ENCODE measurements at places on chromosomes 3 and 15.

GRCh38 chr3:85591451-85591850 lies 632.7 kb downstream of the CADM2 start:
- DNase-seq, result no peak

DNA sequence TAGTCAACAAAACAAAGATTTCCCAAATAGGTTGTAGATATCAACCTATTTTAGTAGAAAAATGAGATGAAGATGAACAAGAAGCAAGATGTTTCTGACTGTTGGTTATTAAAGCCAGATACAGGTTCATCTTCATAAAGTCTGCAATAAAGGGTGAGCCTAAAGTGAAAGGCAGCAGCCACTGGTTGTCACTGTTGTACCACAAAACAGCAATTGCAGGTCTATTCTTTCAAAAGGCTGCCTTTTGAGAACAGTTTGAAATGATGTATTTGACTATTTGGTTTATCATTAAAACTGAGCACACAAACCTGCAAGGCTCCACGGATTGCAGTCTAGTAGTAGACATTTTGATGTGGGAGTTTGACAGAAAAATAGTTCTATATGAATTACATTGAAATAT lies 543.4 kb downstream of the GBE1 start:
- no peak for DNase-seq

DNA sequence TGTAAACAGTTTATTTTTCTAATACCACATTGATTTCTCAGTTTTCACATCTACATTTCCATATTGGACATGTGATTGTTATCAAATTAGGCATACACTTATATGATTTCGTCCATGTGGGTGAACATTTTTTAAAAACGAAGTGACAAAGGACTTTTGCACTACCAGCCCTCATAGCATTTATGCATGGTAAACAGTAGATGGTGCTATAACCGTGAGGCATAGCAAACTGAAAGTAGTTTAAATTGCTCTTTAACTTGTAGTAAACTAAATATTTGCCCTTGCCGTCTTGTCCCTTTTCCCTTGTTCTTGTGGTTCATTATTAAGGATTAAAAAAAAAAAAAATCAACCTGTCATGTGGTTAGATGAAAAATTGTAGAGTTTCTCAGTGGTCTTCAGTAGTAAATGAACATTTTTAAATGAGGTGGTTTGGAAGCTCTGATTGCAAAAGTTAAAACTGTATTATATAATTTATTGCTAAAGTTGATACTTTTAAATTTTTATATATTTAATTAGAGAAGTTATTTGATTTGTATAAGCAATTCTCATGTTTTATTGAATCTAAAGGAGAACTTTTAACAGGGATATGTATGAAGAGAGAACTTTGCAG lies 24.0 kb downstream of the STX19 start:
- no peak for DNase-seq

GRCh38 chr3:169400874-169401273 lies 262.6 kb downstream of the MECOM start:
- DNase-seq, result no peak

DNA sequence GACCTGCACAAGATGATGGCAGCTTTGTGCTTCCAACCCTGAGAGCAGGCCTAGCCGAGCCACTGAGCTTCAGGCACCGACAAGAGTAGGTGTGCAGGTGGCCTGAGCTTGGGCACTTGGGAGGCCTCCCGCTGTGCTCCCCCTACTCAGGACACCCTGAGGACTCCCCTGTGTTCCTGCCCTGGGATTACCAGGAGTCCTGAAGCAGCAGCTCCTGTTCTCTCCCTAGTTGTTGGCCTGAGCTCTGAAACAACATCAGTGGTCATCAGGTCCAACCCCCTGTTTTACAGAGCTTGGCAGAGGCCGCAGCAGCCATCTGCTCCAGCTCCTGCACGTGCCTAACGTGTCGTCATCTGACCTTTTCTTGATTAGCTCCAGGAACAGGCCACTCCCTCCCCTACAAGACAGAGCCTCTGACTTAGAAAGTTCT lies 8.0 kb upstream of the MESP2 start:
- DNase-seq, result no peak

- no peak for DNase-seq
Observed at GRCh38 chr3:163773136-163773535, 1305.2 kb downstream of the SI start.

GRCh38 chr3:82058809-82059208 lies 297.4 kb upstream of the GBE1 start:
- no peak for DNase-seq

DNA sequence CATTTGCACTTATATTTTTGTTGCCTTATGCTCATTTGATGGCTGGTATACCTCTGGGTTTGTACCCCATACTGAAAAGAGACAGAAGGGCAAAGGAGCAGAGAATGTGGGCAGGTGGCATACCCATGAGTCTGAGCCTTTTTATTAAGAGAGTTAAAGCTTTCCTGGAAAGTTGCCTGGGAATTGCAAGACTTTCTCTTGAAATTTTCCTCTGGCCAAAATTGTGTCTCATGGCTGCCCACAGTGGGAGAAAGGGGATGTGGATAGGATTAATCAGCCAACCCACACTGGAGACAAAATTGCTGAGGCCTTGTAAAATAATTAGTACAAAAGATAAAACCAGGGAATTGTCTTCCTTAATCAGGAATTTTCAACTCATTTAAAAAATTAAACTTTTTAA lies 8.2 kb upstream of the NMD3 start:
- DNase-seq, result no peak

- DNase-seq, result no peak
Observed at GRCh38 chr3:380801-381200, 184.2 kb downstream of the CHL1 start.

- DNase-seq, result no peak
Observed at GRCh38 chr3:13608969-13609725, 60.2 kb downstream of the FBLN2 start.

GRCh38 chr3:188257384-188258026 lies 103.5 kb downstream of the LPP start:
- no peak for DNase-seq

All from left cardiac atrium (tissue), 4 donors.